ENCODE measurements at places on chromosomes 5 and 9.

DNA sequence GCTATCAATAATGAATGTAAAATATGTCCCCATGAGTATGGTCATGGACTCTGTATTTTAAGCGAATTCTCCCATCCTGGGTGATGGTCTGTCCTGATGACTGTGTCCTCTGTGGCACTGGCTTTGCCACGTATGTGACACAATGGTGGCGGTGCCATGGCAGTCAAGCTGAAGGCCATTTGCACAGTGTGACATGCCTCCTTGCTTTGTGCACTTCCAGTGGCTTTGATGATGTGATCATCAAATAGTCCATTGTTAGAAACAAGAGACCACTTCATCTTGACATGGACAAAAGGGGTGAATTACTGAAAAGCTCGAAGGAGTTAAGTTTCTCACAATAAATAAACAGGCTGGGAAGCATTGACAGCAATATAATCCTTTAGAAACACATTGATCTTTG lies 31.0 kb upstream of the PRRC1 start:
- no peak for DNase-seq

GRCh38 chr9:124480621-124480981 lies 26.6 kb downstream of the NR5A1 start:
- no peak for DNase-seq

- DNase-seq: no peak
Observed at GRCh38 chr9:33731625-33732024, 63.7 kb upstream of the PRSS3 start.

DNA sequence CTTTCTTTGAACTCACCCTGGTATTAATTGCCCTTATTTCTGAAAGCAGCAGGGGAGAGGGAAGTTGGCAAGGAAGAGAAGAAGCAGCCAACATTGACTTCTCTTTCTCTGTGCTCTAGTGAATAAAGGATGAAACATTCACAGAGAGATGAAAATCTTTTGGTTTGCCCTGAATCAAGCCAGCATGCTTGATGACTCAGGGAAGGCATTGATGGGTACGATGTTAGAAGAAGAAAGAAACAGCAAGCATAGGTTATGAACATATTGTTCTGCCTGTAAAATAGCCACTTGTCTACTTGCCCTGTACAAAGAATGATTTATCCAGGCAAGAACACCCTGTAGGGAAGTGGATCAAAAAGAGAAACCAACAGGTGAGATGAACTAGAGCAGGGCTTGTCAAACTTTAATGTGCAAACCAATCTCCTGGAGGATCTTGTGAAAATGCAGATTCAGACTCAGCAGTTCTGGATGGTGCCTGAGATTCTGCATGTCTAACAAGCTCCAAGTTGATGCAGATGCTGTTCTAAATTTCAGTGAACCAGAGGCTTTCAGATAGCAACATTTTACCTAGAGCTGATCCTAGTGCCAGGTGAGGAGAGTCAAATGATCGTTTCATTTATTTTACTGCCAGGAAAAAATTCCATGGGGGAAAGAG lies 586.6 kb upstream of the TLE4 start:
- DNase-seq: no peak

- DNase-seq: no peak
Observed at GRCh38 chr9:128912270-128912853, 8.4 kb upstream of the PHYHD1 start.

GRCh38 chr5:175603987-175604739 lies 53.7 kb upstream of the HRH2 start:
- no peak for DNase-seq

- DNase-seq: no peak
Observed at GRCh38 chr9:21030389-21031035, 928 bp downstream of the HACD4 start.

- DNase-seq: no peak
Observed at GRCh38 chr5:39214912-39215709, 4.3 kb downstream of the FYB1 start.

DNA sequence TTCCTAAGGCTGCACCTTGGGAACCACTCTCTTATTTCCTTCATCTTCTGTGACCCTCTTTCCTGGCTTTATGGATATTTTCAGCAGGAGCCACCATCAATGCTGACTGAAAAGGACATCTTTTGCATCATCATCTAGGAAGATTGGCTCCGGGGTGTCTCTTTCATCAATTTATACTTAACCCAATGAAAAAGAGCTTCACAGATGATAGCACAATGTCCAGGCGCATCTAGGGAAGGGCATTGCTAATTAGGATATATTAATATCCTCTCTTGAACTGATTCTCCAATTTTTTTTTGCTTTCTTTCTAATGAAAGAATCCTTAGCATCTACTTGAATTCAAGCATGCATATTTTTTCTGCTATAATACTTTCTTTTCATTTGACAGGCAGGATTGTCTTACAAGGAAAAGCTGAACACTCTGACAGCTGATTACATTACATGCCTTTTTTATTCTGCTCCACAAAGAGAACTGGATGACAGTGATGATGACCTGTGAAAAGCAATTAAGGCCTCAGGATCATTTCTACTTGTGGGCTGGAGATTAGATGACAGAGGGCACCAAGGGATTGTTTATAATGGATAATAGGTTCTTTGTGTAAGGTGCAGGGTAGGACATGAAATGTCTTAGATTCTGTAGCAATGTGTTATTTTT lies 60.2 kb downstream of the PCSK1 start:
- DNase-seq: no peak

GRCh38 chr5:103624035-103624480 lies 61.5 kb upstream of the NUDT12 start:
- no peak for DNase-seq

- no peak for DNase-seq
Observed at GRCh38 chr5:143016777-143017516, 246.8 kb downstream of the ARHGAP26 start.

DNA sequence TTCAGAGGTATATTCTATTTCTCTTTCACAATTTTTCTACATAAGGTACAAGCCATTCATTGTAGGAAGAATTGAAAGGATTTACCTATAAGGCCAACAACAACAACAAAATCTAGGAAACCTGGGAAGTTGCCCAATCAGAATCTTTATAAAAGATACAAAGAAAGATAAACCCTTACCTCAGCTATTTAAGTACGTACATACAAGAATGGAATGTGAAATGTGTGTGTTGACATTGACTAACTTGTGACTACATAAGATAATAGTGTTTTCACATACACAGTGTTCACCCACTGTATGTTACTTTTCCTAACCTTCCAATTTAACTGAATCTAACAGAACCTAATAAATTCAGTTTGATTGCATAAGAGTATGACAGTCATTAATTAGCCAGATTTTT lies 154.1 kb downstream of the ADAMTS6 start:
- no peak for DNase-seq

- DNase-seq: no peak
Observed at GRCh38 chr9:20732118-20732517, 48.1 kb downstream of the FOCAD start.

GRCh38 chr5:59562756-59563389 lies 330.7 kb downstream of the PDE4D start:
- no peak for DNase-seq

- peak; percentile 31 for DNase-seq
Observed at GRCh38 chr5:135508496-135509005, 27.2 kb downstream of the NEUROG1 start.

GRCh38 chr9:87973730-87974292 lies 522 bp downstream of the CDK20 start:
- DNase-seq: no peak

GRCh38 chr5:36403632-36404311 lies 102.1 kb upstream of the RANBP3L start:
- DNase-seq: no peak

Data from DMS79 treated with DMSO at 0.1 percent for 48 hours (cell line).